ENCODE measurements at places on chromosomes 1 and 21.
A peak's percentile ranks its signal among the peaks of the same experiment; 100 is the strongest.

DNA sequence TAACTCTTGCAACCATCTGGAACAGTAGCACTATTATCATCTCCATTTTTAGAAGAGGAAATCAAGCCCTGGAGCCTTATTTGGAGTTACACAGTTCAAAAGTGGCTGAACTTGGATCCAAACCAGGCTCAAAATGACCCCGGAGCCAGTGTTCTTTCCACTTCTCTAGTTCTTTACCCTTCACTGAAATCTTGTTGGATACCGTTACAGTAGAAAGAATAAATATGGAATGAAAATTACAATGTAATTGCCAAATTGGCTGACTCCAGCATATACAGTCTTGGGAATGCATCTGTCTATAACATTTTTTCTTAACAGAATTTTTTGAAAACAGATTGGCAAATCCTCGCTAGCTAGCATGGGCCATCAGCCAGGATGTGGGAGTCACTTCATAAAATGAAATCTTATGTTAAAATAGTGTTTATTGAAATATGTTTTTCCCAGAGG is 261.4 kb downstream of the CTH start:
- DNase-seq, result no peak

DNA sequence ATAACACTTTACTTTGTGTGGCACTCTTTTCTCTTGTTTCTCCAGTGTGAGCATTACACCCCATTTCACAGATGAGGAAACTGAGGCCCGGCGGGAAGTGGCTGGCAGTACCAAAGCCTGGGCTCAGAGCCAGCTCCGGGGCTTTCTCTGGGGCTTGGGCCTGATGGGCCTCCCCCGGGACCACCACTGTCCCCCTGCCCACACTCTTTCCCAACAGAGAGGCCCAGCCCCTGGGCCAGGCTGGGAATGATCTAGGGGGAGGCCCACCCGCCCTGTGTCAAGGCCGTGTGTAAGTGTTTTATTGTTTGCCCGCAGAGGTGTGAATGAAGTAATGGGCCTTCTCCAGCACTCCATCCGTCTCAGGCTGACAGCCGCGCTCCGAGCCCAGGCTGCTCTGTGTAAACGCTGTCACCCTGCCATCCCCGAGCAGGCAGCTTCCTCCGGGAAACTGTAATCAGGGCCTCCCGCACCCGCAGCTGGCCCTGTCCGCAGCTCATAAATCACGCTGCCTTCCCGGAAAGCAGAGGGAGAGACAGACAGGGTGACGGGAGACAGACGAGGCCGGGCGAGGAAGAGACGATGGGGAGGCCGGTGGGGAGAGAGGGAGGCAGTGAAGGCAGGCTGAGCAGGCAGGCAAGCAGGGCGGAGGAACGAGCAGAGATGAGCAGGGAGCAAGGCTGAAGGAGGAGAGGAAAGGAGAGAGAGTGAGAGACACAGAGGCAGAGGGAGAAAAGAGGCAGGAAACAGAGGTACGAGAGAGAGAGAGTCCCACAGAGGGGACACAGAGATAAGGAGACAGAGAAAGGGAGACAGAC is 109.7 kb upstream of the ZBTB40 start:
- peak; percentile 76 for DNase-seq

DNA sequence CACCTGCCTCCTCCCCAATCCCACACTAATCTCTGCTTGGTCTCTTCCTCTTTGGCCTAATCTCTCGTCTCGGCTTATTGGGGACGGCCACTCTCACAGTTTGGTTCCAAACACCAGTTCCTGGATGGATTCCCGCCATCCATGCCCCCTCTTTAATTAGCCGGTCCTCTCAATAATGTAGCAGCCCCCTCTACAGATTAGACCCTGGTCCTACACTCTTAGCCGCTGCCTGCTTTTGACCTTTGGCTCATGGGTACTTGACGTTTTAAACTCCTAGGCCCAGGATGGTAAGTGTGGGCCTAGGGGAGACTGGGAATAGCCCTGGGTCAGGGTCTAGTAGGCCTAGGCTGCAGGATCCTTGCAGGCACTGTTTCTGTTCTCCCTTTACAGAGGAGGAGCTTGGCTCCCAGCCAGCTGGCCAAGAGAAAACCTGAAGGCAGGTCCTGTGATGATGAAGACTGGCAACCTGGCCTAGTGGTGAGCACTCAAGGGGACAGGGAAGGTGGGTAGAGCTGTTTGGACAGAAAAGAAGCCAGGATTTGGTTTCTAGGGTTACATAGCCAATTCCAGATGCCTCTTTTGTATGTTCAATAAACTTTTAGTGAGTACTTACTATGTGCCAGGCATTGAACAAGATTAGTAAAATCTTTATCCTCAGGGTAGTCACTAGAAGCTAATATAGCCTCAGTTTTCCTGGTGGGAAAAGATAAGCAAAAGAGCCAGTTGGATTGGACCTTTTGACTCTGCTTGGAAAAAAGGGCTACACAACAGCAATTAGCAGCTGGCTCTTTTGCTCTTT is 758 bp downstream of the RAD54L start:
- DNase-seq, result peak; percentile 8

DNA sequence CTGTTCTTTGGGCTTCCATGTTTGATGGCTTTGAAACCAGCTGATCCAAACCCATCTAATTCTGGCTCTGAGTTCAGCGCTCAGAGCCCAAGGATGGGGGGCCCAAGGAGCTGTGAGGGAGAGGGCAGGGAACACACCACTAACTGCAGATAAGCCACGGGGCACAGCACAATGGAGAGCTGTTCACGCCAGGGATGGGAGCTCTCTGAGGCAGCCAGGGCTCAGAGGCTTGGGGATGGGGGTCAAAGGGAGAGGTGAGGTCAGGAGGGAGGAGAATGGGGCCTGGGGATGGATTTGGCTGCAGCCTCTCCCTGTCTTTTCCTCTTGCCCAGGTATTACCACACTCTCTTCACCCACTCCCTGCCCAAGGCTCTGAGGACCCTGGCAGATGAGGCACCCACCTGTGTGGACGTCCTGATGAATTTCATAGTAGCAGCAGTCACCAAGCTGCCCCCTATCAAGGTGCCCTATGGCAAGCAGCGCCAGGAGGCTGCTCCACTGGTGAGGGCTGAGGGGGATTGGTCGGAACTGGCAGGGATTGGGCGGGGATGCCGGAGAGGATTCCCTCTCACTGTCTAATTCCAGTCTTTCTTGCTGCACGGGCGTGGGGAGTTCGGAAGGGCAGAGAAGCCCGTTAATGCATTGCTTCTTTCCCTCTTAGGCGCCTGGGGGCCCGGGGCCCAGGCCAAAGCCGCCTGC is 11.3 kb downstream of the SLC30A2 start:
- no peak for DNase-seq

- DNase-seq, result no peak
Observed at GRCh38 chr1:247146671-247147070, 25.1 kb downstream of the ZNF124 start.

DNA sequence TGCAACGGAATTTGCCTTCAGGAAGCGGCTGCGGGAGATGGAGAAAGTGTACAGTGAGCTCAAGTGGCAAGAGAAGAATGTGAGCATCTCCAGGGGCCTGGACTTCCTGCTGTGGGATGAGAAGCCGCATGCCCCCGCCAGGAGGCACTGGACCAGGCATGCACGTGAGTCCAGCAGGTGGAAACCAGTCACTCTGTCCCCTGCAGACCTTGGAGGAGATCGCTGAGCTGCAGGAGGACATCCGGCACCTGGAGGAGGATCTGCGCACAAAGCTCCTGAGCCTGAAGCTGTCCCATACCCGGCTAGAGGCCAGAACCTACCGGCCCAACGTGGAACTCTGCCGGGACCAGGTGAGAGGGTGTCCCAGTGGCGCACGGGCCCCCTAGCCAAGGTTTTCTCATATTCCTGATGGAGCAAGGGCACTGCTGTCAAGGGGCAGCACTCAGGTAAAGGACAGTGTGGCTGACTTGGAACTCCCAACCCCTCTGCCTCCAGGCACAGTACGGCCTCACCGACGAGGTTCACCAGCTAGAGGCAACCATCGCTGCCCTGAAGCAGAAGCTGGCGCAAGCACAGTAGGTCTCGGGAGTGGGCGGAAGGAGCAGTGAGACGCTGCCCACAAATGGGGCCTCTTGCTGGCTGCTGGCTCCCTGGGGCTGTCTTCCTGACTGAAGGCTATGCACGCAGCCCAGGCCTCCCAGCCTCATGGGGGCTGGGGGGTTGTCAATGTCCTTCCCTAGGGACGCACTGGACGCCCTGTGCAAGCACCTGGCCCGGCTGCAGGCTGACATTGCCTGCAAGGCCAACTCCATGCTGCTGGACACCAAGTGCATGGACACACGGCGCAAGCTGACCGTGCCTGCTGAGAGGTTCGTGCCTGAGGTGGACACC is 1.2 kb upstream of the ADPRS start:
- no peak for DNase-seq

GRCh38 chr1:160414881-160415280 is 14.5 kb downstream of the VANGL2 start:
- no peak for DNase-seq

DNA sequence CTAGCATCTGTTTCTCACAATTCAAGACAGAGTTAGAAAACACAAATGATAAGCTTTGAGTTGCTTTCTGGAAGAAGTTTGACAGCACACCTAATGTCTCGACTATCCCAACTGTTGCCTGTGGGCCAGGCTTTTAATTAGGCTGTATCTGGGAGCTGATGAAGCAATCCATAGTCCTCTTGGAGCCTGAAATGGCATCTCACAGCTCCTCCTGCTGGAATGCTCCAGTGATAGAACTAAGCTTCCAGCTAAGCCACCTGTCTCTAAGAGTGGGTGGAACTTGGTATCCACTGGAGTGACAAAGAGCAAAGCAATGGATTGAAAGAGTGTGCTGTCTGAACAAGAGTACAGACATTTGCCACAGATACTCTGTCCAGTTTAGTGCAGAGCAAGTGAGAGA is 605.3 kb upstream of the NR5A2 start:
- no peak for DNase-seq

DNA sequence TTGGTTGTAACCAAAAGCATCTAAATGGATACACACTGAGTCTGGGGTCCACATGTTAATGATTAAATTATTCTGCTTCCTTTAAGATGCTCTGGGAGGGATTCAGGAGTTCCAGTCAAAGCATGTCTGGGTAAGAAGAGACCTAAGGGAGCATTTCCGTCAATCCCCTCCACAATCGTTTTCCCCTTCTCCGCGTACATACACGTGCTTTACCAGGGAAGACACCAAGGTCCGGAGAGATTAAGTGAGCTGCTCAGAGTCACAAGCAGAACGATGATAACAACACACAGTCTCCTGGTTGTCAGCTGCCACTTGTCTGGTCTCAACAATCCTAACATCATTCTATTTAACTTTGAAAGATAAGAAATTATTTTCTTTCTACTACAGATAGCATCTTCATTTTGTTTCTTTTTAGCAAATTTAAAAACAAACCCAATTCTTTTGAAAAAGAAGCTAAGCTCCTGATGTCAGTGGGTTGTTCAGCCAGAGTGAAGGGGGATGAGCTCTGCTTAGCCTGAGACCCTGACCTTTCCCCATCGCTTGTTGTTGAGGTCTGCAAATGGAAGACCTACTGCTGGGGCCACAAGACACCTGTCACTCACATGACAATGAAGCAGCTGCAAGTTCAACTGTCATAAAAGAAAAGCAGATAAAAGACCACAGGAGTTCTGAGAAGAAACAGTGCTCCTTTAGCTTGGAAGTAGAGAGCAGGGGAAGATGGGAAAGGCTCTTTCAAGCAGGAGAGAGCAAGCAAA is 4.5 kb downstream of the PAFAH2 start:
- no peak for DNase-seq

- no peak for DNase-seq
Observed at GRCh38 chr1:226697151-226697928, 41.7 kb downstream of the ITPKB start.

GRCh38 chr1:3348196-3348865 is 106.1 kb upstream of the ARHGEF16 start:
- no peak for DNase-seq

DNA sequence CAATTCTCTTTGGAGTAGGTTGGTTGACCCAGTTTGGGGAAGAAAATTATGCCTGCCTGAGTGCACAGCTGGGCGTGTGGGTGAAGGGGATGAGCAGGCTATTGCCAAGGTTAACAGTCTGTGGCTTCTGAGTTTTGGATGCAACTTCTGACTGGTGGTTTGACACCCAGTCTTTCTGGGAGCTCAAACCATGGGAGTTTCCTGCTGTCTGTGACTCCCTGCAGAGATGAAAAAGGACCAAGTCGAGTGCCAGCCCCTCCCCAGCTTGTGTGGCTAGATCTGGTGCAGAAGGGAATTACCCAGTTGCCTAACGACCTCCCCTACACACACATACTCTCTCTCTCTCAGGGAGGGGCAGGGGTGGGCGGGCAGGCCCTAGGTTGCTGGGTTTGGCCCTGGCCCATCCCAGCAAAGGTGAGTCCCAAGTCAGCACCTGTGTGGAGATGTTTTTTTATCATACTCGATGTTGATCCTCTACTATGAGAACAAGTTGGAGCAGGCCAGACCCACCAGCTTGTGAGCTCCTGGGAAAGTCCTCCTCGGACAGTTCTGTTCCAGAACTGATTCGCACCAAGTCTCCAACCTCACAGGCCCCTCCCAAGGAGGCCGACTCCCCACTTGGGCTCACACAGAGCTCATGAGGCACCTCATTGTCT is 28.2 kb downstream of the PKP1 start:
- no peak for DNase-seq

- no peak for DNase-seq
Observed at GRCh38 chr1:118321840-118322239, 136.8 kb upstream of the SPAG17 start.

DNA sequence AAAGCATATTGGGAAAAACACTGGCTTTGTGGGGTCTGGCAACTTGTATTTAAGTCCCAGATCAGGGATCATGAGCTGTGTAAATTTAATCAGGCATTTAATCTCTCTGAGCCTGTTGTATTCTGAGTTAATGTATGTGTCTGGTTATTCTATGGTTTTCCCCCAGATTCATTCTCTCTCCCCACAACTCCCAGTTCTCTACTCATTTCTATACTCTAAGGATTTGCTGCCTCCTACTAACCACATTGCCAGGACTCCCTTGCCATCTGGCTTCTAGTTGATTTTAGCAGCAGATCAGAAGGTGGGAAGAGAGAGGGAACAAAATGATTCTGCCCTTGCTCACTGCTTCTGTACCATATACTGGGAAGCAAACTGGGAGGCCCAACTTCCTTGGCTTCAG is 31.4 kb upstream of the S1PR1 start:
- no peak for DNase-seq

DNA sequence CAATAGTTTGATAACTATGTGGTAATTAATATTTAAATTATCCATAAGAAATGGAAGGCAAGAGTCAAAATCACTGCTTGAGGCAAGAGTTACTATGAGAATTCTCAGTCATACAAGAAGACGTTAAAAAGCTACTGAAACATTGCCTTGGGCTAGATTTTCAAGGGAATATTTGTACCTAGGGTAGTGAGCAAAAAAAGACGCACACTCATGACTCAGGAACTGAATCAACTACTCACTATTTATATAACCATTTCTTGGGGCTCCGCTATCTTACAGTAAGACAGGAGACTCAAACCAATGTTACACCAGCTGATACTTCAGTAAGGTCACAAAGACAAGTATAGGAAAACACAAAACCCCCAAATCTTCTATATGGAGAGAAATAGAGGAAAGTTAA is 151.5 kb upstream of the RNPC3 start:
- no peak for DNase-seq

Data from NCI-H1092 (cell line).